ENCODE measurements at places on chromosomes 4 and X. TPM values are rescaled to one million over a fixed set of nuclear protein-coding genes. Genes with fewer than 3 reads are reported as not detected.

DNA sequence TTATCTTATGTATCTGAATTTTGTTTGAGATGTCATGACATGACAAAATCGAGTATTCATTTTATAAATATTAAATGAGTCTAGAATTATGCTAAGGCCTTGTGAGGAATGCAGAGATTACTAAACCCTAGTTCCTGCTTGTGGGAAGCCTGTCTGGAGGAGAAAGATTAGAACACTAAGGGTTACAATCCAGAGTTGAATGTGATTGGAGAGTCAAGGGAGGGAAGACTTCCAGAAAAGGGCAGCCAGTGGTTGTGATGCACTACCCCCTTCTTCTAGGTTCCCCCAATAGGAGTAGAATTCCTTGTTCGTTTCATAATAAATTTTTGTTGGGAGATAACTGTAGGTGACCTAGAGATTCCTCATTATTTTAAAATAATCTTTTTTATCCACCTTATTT lies 141.1 kb downstream of the AFF1 start:
- no peak for ATAC-seq

- no peak for ATAC-seq
Measured at GRCh38 chr4:5467111-5467510, 241.2 kb downstream of the EVC2 start.

GRCh38 chrX:17644001-17644400 lies 93.3 kb upstream of the SCML1 start:
- ATAC-seq: no peak

GRCh38 chr4:25609976-25610375 lies 45.7 kb upstream of the SLC34A2 start:
- ATAC-seq: no peak

DNA sequence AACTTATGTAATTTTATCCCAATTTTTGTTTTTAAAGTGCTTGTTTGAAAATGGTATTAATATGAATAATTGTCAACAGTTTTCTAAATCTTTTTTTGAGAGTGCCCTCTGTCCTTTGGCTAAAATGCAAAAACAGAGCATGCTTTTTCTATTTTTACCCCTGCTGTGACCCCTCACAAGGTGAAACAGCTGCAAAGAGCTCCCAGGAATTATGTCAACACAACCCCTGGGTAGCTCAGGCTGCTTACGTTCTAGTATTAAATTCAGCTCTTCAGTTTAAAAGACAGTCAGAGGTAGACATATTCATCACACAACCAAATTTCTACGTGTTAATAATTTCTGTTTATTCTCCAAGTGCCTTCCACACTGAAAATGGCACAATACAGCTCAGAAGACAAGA lies 367.5 kb downstream of the PRDM5 start:
- no peak for ATAC-seq

- peak; percentile 95 for ATAC-seq
Measured at GRCh38 chrX:155070975-155071693, at the start of the genes BRCC3, CMC4 and MTCP1. Gene BRCC3, plus strand, starts transcription at chrX:155071508. Its CDS starts 20 bp downstream, at chrX:155071528. Gene CMC4, minus strand, starts transcription at chrX:155071136. Its CDS starts 7,113 bp downstream, at chrX:155064023. Gene MTCP1, minus strand, starts transcription at chrX:155071136. Its CDS starts 5,126 bp downstream, at chrX:155066010.

DNA sequence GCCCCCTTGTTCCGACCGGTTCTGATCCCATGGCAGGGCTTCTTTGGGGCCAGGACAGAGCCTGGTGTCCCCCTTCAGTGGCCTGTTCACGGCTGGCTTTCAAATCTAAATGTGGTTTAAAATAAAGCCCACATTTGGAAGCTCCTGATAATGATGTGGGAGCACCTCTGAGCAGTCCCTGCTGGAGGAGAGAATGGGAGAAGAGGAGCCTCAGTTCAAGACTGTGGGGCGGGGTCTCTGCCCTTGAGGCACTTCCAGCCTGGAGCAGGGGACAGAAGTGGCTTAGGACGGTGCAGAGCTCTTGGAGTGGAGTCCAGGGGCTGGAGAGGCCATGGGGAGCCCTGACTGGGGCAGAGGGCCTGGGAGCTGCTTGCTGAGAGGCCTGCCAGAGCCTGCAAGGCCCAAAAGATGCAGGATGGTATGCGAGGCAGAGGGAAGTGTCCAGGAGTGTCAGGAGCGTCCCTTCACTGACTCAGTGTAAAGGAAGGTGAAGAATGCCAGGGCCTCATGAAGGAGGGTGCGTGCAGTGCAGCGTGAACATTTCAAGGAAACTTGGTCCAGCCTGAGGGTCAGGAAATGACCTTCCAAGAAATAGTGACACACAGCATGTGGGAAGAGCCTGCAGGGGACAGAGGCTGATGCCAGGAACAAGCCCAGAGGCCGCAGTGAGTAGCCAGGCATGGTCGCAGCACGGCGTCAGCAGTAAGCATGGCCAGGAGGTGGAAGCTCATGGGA lies 21.1 kb upstream of the TADA2B start:
- no peak for ATAC-seq

- ATAC-seq: no peak
Measured at GRCh38 chr4:57070461-57070860, 39.7 kb downstream of the IGFBP7 start.

DNA sequence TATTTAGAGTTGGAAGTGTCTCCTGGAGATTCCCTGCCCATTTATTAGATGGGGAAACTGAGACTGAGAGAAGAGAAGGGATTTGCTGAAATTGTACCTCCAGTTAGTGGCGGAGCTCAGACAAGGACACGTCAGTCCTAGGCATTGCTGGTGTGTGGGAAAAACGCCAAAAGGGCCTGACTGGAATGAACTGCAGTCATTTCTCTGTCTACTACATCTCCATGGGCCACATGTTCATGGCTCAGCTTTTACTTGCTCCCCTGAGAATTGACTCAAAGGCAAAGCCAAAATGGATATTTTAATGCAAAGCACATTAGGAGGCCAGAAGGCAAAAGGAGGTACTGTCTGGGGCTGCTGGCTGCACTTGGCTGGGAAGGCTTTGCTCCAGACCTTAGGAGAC lies 3.9 kb downstream of the TFDP3 start:
- ATAC-seq: no peak

DNA sequence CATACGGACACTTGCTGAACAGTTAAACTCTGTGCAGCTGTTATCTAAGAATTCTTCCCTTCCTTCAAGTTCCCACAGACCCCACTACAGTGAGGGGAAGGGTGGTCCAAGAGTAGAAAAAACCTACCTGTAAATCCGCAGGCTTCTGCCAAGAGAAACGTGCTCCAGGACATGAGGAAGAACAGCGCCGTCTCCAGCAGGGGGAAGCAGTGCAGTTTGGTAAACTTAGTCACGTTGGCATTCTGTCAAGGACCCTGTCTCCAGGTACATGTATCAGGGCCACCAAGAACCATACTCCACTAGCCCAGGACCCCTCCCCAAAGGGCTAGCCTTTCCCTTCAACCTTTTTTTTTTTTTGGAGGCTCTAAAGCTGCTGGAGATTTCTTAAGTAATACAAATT lies 79.9 kb downstream of the CHST7 start:
- no peak for ATAC-seq

DNA sequence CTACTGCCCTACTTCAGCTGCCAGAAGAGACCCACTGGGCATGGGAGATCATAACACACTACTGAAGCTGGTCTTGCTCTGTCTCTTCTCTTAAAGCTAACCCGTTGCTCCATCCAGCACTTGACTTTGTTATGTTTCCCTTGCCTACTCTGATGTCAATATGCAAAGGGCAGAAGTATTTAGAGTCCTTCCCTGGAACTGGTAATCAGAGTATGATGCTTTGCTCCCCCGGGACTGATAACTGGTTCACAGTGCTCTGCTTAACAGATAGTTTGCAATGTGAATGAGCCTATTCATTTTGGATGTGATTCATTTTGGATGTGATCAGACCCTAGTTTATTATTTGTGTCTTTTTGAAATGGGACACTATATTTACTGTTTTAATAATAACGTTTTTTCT lies 12.3 kb upstream of the UCP1 start:
- ATAC-seq: no peak

Gene TRIM61
- total RNA-seq: 0.99 TPM

Gene SPIN3
- total RNA-seq: 15.7 TPM

Gene CHRDL1
- total RNA-seq: 154 TPM

Gene MAGEA11
- not detected for total RNA-seq

Gene RPA4
- total RNA-seq: not detected

Gene HSFX4
- total RNA-seq: not detected
